CD4-positive, alpha-beta T cell treated with Interleukin-15 for 4 hours (primary cell): ENCODE measurements at places on chromosomes 1 and 21.
A peak's percentile ranks its signal among the peaks of the same experiment; 100 is the strongest.

DNA sequence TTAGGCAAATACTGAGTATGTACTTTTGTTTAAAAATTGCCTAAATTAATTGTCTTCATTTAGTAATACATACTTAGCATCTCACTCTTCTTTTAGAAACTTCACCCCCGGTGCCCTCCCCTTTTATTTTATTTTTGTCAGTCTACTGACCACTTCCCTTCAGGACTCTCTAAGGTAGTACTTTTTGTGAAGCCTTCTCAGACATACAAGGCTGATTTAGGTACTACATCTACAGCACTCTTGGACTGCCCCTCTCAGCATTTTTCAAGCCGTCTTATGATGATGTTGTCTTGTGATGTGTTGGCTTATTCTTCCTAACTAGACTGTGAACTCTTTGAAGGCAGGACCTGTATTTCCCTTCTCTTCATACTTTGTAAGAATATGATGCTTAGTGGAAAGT, 24.7 kb downstream of the RPS6KC1 start:
- DNase-seq: no peak

DNA sequence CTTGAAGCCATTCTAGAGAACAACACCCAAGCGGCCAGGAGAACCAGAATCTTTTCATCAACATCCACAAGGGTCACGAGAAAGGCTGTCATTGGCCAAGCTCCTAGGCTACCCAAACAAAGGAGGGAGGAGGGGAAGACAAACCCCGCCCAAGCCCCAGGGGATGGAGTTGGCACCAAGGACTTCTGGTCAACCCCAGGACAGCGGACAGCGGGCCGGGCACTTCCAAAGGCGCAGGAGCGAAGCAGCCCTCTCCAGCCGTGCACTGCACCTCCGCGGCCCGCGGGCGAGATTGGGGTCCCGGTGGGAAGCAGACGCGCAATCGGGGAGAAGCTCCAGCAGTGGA, at the start of gene CLIC6:
Gene CLIC6, plus strand, starts transcription at position 192 of the 346 bp plus-strand sequence. CDS start 395 bp downstream, outside the sequence.
- DNase-seq: no peak

GRCh38 chr1:171644805-171645483, 7.5 kb downstream of the MYOC start:
- peak; percentile 65 for DNase-seq

DNA sequence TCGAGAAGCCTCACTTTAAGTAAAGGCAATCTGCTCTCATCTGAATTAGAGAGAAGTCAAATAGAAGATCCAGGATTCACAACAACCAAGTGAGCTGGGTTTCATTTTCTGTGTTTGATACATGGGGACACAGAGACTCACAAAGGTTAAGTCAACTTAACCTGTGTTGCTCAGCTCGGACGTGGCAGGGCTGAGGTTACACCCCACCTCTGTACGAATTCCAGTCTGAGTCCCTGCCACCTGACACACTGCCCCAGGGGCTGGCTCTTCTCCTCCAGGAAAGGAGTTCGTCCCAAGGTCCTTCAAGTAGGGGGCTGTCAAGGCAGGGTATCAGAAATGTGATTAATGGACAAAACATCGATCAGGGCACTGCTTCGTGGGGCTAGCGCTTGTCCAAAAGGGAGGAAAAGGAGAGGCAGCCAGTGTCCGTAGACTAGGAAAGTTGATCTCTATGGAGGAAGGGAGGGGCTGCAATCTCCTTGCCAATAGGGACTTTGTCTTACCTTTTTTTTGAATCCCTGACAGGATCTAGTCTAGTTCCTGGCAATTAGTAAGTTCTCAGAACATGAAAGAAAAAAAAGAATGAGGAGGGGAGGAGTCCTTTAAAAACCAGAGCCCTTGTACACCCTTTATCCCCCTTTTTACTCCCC, 116.4 kb downstream of the CNIH3 start:
- no peak for DNase-seq

DNA sequence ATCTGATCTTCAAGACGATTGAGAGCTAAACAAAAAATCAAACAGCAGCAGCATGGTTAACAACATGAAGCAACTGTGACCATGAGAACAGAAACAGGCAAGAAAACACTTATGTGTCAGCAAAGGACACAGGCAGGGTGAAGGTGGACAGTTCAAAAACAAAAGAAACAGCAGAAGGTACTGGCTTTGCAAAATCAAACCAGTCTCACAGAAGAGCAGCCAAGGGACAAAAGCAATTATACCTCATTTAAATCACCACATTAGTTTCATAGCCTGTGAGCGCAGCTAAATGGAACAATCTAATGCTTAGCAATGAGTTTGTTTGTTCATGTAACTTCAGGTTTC, 59.1 kb downstream of the CAPN2 start:
- no peak for DNase-seq

DNA sequence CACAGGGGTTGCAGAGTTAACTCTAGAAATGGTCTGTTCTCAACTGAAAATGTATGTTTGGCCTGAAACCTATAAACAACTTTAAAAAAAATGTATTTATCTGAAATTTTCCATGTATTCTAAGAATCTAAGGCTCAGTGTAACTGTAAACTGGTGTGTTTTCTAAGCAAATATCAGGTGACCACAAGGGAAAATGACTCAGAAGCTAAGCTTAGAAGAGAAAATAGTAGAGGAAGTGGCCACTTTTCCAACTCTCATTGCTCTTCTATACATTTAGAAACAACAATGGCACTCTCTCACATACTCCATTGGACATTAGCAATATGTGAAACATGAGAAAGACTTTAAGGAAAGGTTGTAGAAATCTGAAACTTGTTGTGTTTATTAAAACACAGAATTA, 7.5 kb downstream of the TNFSF18 start:
- DNase-seq: no peak

GRCh38 chr1:1062348-1063163, 11.6 kb downstream of the RNF223 start:
- DNase-seq: no peak

GRCh38 chr1:8925406-8925805, 20.3 kb upstream of the CA6 start:
- DNase-seq: no peak

- DNase-seq: no peak
These were observed 6.3 kb downstream of the ARID1A start for GRCh38 chr1:26701995-26702679.

DNA sequence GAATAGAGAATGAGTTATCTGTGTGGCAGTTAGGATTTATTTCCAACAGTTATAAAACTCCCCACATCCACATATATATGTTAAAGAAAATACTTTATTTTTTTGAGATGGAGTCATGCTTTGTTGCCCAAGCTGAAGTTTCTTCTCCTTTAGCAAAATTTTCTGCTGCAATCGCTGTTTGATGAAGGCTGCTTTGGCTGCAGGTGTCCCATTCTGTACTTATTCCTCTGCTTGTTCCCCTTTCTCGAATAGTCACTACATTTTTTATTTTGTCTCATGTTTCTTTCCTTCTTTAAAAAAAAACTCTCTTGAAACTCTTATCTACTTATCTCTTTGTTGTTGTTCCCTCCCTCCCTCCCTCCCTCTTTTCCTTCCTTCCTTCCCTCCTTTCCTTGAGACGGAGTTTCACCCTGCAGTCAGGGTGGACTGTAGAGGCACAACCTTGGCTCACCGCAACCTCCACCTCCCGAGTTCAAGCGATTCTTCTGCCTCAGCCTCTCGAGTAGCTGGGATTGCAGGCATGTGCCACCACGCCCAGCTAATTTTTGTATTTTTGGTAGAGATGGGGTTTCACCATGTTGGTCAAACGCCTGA, 10.6 kb downstream of the OR2W3 start:
- no peak for DNase-seq

DNA sequence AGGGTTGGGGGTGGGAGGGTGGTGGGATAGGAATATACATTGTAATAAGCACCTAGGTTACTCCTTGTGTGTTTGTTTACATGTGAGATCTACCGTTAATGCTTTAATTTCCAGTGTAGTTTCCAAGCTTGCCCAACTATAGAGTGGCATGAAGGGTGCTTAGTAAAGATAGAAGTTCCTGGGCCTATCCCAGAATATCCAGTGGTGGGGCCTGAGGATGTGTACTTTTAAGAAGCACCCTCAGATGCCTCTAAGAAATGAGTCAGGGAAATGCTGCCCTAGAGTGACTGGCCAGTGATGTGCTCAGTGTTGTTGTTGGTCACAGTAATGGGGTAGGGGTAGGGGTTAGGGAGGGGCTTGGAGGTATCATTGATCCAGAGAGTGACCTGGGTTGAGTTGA, 141.3 kb downstream of the TSEN15 start:
- no peak for DNase-seq

GRCh38 chr1:104238991-104239390, 489.3 kb downstream of the AMY1C start:
- DNase-seq: no peak

DNA sequence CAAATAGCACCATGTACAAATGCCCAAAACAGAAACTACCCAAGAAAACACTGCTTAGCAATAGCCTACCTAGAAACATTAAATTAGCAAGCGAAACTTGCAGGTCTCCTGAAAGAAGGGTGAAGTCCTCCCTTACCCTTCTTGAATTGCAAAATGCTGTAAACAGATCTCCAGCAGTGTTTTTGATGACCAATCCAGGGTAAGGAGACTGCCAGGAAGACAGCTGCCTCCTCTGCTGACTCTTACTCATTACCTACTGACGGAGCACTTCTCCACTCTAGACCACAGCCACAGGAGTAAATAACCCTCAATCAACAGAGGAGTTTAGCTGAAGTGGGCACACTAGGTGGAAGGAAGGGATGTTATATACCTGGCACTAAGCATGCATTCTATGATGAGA, 32.2 kb upstream of the GADD45A start:
- no peak for DNase-seq

- DNase-seq: no peak
These were observed 126.4 kb downstream of the CLIC6 start for GRCh38 chr21:34795175-34795547.

DNA sequence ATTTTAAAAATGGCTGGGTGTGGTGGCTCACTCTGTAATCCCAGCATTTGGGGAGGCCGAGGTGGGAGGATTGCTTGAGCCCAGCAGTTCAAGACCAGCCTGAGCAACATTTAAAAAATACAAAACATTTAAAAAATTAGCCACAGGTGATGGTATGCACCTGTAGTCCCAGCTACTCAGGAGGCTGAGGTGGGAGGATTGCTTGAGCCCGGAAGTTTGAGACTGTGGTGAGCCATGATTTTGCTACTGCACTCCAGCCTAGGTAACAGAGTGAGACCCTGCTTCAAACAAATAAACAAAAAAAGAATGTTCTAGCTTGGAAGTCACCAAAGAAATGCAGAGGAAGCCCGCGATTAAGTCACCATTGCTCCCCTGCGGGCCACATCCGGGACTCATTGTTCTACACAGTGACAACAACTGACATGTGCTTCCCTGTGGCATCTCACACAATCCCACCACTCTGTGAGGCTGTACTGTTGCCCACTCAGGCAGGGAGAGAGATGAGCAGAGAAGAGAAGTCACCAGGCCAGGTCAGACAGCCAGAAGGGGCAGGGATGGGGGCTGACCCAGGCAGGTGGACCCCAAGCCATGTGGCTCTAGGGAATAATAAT, 18.4 kb upstream of the SPATC1L start:
- no peak for DNase-seq

DNA sequence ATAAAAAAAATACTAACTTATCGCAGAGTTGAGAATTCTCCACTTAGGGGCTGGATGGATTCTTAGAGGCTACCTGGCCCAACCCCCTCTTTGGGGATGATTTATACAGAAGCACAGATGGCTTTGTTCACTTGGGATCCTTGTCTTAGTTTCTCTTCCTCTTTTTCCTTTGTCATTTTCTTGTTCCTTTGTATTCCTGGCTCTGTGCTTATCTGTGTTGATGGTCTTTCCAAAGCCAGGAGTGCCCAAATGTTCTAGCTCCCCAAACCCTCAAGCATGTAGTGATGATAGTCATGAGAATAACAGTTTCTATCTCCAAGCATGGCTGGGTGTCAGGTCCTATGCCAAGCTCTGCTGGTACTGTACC, 27.4 kb downstream of the EPHB2 start:
- DNase-seq: no peak

GRCh38 chr1:40404670-40405462, 31.3 kb downstream of the SMAP2 start:
- peak; percentile 60 for DNase-seq

GRCh38 chr1:111624382-111624781, 4.8 kb downstream of the RAP1A start:
- peak; percentile 61 for DNase-seq

DNA sequence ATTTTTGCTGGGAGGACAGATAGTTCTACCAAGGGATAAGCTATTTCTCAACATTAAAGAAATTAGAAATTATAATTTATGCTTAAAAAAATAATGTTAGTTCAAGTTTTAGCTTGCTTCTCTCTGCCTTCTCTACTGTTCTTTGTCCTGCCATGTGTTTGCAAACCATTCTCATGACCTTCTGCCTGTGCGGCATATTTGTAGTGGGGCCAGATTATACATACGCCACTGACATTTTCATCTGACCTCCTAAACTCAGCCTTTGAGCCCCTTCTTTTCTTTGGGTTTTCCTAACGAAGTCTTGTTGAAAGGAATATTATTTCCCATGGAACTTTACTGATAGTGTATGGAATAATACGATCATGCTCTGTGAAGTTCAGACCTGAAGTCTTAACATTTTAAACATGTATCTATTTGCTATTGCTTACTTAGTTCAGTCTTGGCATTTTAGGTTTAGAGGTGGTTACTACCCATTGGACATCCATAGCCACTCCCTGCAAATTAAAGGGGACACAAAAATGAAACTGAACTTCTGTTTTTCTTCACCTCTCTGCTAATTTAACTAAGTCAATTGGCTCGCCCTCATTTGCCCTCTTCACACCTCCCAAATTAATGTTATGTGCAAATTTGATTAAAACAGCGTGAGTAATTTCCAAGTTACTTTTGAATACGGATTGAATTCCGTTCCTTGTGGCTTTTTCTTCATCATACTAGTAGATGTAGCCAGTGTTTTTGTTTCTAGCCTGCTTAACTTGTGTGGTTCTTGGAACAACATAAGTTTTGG, 15.6 kb downstream of the LRRC8D start:
- no peak for DNase-seq

- no peak for DNase-seq
These were observed 687 bp downstream of the PRKAB2 start for GRCh38 chr1:147171399-147172167.

GRCh38 chr1:227782226-227782625, 33.2 kb upstream of the PRSS38 start:
- no peak for DNase-seq

DNA sequence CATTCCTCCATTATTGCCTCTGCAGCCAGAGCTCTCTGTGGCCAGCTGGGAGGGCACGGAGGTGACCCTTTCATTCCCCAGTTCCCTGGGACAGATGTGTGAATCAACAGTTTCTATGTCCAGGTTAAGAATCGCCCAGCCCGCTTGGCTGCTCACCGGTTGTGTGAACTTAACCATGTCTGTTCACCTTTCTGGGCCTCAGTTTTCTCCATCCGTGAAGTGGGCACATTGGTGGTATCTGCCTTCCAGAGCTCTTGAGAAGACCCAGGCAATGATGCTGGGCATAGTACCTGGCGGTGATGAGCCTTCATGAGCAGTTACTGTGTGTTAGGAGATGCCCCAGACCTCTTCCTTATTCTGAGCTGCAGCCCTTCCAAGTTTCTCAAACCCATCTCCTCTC, 238.3 kb downstream of the MATN1 start:
- no peak for DNase-seq

- no peak for DNase-seq
These were observed 27.3 kb downstream of the PGBD5 start for GRCh38 chr1:230398856-230399255.

- no peak for DNase-seq
These were observed 36.1 kb downstream of the ZBTB40 start for GRCh38 chr1:22487781-22488180.

GRCh38 chr1:205843036-205843859, 6.7 kb downstream of the PM20D1 start:
- DNase-seq: no peak
